Stomach (tissue), 19 donors: ENCODE measurements at places on chromosomes 16 and 17. TPM values are rescaled to one million over a fixed set of nuclear protein-coding genes. Genes with fewer than 3 reads are reported as not detected.

GRCh38 chr17:74123866-74124444 is 79.5 kb upstream of the RPL38 start:
- DNase-seq, result no peak

DNA sequence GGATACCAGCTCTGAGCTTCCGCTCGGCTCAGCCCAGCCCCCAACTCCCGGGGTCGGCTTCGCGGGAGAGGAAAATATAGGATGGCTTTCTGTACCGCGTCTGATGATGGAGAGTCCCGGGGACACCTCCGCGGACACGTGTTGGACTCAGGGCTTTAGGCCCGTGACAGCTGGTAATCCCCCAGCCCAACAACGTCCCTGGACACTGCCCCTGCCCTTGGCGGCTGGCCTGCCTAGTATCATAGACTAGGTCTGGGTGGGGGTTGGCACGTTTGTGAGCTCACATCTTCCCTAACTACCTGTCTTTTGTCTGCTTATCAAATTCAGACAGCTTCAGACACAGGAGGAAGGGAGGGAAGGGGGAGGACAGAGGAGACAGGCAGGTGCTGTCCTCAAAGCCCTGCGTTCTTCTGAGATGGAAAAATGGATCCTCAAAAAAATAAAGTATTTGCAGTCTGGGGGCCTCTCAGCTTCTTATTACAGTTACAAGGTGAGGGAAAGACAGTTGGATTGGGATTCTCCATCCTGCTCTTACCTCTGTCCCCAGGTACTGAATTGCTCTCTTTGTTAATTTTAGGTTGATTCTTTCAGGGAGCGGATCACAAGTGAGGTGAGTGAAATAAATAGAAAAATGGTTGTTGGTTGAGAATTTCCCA is 698 bp downstream of the PSME3 start:
- DNase-seq, result no peak

DNA sequence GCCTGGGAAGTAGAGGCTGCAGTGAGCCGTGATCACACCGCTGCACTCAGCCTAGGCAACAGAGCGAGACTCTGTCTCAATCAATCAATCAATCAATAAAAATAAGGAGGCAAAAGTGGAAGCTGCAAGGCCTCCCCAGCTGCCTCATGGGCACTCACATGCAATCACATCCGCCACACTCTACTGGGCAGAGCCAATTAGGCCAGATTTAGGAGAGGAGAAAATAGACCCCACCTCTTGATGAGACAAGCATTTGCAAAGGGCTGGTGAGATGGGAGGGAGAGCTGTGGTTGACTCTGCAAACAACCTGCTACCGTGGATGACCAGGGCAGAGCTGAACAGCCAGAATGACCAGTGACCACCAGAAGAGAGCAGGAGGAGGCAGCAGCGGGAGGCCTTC is 14.7 kb upstream of the GSG1L start:
- no peak for DNase-seq

DNA sequence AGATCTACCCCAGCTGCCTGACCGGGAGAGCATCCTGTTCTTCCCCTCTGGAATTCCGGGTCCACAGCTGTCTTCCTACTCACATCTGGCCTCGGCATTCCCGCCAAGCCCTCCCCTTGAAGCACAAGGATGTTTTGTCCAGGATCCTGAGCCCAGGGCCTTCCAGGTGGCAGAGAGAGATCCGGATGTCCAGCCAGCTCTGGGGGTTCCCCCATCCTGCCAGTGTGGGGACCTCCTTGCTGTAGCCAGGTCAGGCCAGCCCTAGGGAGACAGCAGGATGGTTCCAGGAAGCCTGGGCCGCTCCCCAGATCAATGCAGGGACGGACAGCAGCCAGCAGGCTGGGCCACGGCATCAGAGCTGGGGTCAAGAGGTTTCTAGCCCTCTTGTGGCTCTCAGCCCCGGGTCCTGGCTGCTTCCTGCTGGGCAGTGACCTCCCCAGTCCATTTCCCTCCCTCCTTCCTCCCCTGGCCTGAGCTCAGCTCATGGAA is 55.3 kb downstream of the SOCS3 start:
- DNase-seq, result no peak

DNA sequence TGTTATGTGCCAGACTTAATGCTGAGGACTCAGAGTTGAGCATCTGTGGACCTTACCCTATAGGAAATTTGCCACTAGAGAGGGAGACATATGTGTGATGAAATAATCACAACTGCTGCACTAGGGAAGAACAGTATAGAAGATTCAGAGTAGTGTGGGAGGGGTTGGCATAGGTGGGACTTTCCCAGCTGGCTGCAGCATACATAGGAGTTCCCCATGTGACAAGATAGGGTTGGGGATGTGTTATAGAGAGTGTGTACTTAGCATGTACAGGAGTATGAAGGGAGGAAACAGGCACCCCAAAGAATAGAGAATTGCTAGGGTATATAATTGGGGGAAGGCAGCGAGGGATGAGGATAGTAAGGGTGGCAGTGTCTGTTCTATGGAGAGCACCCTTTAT is 2.9 kb downstream of the NUP93 start:
- no peak for DNase-seq

The HSD11B2 gene
- polyA plus RNA-seq, result 2.9 TPM

The MYH13 gene
- 0.68 TPM for polyA plus RNA-seq

- DNase-seq, result peak; percentile 83
Measured at GRCh38 chr16:27313422-27314160, at the start of gene IL4R. IL4R (plus strand) TSS chr16:27313974; CDS start chr16:27340204, 26,230 bp downstream.

GRCh38 chr16:59590845-59591244 is 856.7 kb upstream of the GOT2 start:
- no peak for DNase-seq

The ICAM2 gene
- 15.4 TPM for polyA plus RNA-seq

- DNase-seq, result no peak
Measured at GRCh38 chr17:6517062-6517461, 39.3 kb downstream of the PITPNM3 start.

DNA sequence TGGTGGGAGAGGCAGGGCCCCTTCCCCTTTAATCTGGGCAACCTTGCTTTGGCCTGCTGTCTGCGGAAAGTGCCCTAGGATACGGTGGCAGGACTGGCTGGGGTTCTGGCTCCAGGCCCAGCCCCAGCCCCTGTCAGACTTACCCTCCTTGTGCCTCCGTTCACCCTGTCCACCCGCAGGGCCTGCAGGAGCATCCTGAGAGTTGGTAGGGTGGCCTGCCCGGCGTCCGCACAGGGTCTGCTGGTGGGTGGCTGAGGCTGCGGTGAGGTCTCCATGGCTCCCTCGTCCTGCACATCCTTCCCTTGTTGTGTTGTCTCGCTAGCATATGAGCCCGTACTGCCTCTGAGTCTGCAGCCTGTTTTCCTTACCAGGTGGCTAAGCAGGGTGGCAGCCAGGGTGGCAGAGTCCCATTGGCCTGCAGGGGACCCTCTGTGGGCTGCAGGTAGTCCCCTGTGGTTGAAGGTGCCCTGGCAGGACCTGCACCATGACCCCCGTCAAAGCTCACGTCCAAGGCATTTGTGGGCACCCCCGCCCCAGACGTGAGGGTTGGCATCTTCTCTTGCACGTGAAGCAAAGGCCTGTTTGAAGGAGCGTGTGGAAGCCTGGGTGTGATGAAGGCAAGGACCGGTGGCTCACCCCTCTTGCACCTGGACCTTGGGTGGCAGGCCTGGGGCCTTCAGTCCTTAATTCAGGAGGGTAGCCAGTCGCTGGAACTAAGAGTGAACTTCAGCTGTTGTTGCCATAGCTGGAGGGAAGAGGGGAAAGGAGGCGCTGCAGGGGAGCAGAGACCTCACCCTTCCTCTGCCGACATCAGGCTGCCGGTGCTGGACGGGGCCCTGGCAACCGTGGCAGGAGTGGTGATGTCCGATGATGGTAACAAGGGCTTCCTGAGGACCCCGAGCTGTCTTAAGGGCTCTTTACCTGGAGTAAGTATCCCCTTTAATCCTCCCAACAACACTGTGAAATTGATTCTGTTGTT is 293.7 kb downstream of the SEC14L1 start:
- no peak for DNase-seq

DNA sequence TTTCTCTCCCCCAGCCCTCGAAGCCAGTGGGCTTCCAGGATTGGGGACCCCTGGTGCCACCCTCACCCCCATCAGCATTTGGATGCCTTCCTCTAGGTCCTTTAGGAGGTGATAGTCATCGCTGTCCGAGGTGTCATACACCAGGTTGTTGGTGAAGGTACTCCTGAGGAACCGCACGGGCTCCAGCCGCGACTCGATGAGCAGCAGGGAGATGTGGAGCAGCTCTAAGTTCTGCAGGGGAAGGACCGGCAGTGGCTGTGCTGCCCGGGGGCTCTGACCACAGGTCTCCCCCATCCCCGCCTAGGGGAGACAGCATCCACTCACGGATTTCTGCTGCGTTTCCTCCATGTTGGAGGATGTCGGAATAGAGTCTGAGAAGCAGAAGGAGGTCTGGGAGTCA is 962 bp downstream of the CSHL1 start:
- DNase-seq, result no peak

The TNFRSF13B gene
- 1.8 TPM for polyA plus RNA-seq

GRCh38 chr16:72371307-72372086 is 199.5 kb upstream of the PMFBP1 start:
- DNase-seq, result no peak

- DNase-seq, result no peak
Measured at GRCh38 chr17:54662978-54663876, 237.4 kb upstream of the TOM1L1 start.

DNA sequence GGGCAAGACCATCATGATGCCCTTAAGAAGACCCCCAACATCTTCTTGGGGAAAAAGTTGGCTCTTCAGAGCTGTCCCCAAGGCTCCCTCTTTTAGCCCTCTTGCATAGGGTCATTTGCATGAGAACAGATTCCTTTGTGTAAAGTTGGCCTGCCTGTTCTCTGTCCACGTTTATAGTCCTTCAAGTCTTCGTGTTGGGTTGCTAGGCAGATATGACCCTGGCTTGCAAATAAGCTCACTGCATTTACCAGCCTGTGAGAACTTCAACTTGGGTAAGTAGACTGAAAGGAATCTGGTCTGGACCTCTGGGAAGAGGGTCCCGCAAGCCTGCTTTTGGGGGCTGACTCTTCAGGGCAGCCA is 2.9 kb downstream of the ARSG start:
- no peak for DNase-seq

The NPIPA3 gene
- polyA plus RNA-seq, result 0.90 TPM

The CA7 gene
- polyA plus RNA-seq, result not detected

The RPRML gene
- 0.40 TPM for polyA plus RNA-seq

DNA sequence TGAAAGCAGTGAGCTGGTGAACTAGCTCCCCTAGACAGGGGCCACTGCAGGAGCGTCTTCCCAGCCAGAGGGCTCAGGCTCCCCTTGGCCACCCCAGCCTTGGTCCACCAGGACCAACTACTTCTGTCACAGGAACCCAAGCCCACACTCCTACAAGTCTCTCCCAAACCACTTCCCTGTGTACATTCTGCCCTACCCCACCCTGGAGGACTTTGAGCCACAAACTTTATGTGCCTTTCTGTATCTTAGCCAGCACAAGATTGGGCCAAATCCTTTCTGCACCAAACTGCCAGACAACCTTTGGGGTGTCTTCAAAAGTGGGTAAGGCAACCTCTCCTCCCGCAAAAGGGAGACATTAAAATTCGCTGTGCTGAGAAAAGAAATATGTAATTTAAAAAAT is 31.6 kb downstream of the EFCAB5 start:
- DNase-seq, result peak; percentile 40

The ACSM3 gene
- polyA plus RNA-seq, result 114 TPM

DNA sequence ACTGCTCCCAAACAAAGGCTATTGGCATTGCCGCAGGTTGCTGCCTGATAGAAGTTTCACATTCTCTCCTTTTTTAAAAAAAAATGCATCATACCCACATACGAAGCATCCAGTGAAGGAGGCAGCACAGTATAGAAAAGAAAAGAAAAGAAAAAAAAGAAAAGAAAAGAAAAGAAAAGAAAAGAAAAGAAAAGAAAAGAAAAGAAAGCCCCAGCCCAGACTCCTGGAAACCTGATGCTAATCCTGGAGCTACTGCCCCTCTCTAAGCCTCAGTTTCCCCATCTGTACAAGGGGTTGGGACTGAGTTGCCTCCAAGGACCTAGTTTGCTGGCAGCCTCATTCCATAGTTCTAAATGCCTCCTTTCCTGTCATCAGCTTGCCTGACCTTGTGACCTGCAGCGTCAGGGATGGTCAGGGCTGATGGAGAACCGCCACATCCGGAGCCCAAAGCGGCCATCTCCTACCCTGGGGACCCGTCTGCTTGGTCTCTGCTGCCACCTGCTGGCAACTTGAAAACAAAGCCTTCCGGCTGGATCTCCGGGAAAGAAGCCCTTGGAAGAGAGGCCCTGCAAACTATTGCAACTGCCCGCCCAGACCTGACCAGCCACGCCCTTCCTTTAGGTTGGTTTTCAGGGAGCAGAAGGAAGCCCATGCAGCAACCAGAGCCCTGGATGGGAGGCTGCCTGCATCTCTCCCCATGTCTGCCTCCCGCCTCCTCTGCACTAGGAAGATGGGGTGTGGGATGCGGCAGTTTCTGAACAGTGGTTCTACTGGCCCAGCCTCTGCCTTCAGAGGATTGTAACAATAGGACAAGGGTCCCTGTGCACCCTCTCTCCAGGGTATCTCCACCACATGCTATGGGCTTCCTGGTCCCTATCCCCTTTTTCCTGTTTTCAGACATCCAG is 13.0 kb downstream of the AIPL1 start:
- peak; percentile 91 for DNase-seq

DNA sequence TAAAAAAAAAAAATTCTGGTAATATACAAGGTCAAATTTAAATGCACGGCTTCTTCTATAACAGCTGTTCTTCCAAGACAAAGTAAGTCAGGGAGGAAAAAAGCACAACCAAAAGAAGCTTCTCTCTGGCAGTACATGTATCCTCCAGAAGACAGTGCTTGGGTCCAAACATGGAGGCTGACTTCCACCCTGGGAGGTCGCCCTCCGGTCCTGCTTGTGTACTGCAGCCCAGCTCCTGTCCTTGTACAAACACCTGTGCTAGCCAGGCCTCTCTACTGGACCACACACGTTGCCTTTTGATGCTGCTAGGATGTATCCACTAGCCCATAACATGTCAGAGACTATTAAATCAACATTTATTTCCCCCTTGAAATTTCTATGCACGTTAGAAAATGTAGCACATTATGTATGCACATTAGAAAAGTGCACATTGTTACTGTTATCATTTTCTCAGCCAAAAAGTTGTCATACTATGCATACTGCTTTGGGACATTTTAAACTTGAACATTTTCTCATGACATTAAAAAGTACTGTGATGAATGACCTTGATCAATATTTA is 21.9 kb downstream of the TEKT3 start:
- no peak for DNase-seq

The DNAH9 gene
- 0.28 TPM for polyA plus RNA-seq

DNA sequence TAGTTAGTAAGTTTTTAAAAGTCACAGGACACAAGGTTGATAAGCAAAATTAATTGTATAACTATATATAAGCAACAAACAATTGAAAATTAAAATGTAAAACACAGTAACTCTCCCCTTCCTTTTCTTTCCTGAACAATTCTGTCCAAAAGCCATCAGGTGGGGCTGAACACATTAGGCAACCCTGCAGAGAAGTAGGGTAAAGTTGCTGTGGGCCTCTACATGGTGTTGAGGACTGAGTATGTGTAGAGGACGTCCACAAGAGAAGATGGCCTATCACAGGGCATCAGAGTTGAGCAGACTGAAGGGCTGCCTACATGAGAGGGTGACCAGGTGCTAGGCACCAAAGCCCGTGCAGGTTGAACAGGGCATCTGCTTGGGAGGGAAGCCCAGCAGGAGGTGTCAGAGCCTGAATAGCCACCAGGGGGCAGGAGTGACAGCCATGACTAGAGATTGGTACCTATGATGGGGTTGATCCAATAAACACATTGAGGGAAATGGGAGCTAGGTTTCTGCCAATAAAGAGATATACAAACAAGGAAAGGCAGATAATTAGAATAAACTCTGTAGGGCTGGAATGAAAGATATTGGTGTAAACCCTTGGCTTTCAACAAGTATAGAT is 415.1 kb downstream of the NPIPA8 start:
- DNase-seq, result peak; percentile 5
